ENCODE measurements at places on chromosomes 12 and 14.
A peak's percentile ranks its signal among the peaks of the same experiment; 100 is the strongest.

DNA sequence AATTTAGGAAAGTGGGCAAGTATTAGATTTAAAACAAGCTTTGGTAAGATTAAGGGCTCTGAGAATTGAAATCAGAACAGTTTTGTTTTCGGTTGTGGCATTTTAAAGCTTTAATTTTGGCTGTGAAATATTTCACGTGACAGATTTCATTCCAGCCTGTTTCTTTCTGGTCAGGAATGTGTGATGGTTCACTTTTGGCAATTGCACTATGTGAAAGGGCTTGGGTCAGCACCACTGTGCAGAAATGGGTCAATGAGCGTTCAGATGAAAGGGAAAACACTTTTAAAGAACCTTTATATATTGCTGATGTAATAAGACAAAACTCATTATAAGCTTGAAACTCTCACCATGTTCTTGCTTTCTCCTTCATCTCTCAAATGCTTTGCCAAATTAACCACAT, 17.1 kb downstream of the NUBPL start:
- DNase-seq: no peak

GRCh38 chr12:27766587-27766986, 13.4 kb upstream of the KLHL42 start:
- DNase-seq: no peak

GRCh38 chr14:57883061-57883460, 17.2 kb upstream of the SLC35F4 start:
- DNase-seq: no peak

DNA sequence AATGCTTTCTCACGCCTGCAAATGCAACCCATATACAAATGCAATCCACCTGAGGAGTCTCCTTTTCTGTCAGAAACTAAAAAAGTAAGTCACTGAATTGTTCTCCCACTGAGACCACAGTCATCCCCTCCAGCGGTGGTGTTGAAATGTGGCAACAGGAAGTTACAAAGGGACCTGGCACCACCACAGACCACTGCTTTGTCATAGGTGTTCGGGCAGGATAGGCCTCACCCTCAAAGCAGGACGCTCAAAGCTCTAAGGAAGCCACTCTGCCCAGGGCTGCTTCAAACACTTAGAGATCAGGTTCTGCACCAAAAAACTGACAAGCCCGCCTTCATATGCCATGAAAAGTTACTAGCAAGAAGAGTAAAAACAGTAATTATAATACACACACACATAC, 11.3 kb downstream of the PHLDA1 start:
- peak; percentile 25 for DNase-seq

All from inflammatory macrophage treated with lipopolysaccharide for 1 hour (primary cell).